ENCODE measurements at places on chromosomes 7 and 10. TPM values are rescaled to one million over a fixed set of nuclear protein-coding genes. Genes with fewer than 3 reads are reported as not detected.

DNA sequence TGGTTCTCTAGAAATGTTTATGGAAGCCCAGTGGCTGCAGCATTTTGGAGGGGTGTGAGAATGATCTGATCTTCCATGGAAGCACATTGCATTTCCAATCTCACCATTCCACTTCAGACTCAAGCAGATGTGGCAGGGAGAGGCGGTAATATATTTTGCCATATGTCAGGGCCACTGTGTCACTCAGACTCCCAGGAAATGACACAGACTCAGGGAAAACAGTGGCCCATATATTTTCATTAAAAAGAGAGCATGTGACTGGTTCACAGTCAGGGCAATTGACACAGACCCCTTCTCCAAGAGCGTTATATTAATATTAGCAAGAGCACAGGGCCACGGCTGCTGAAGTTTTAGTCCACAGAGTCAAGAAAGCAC is 149.3 kb upstream of the NRP1 start:
- DNase-seq: no peak

- DNase-seq: no peak
Observed at GRCh38 chr7:22587322-22587721, 87.3 kb upstream of the STEAP1B start.

LIPJ gene
- total RNA-seq: 0.12 TPM

FFAR4 gene
- total RNA-seq: 17.4 TPM

GRCh38 chr10:113452146-113452845 is 100.6 kb upstream of the HABP2 start:
- DNase-seq: no peak

DNA sequence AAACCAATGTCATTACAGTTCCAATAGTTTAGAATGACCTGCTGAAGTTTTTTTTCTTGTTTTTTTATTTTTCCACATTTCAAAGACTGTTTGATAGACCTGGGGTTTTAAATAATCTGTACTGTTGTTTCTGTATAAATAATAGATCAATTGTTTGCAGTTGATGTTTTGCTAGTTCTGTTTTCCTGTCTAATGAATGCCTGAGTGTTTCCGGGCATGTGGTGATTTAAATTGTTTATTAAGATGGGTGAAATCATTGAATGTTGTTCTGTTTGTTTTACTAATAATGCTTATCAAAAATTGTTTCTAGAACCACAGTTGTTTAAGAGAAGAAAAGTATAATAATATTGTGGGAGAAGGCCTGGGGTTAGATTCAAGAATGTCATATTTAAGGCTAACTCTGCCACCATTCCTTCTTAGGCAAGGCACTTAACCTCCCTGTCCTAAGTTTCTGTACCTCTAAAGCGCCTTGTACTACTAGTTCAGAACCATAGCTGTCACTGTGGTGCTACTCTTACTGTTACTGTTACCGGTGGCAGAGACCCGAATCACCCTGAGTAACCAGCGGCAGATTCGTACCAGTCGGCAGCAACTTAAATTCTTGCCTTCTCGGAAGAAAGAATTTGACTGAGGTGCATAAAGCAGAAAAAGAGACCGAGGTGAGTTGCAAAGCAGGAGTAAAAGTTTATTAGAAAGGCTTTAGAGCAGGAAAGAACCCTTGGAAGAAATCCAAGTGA is 1014.1 kb downstream of the REEP3 start:
- DNase-seq: no peak

LRRN3 gene
- 0.80 TPM for total RNA-seq

GRCh38 chr7:41491308-41491707 is 211.6 kb downstream of the INHBA start:
- DNase-seq: no peak

- no peak for DNase-seq
Observed at GRCh38 chr7:36396150-36396549, 6.5 kb downstream of the ANLN start.

GRCh38 chr10:77881222-77881621 is 45.3 kb downstream of the DLG5 start:
- no peak for DNase-seq

Data from mucosa of descending colon (tissue), 3 donors.